ENCODE measurements at places on chromosomes 11 and 22. TPM values are rescaled to one million over a fixed set of nuclear protein-coding genes. Genes with fewer than 3 reads are reported as not detected.

Gene PELI3
- total RNA-seq, result 8.2 TPM

Gene LDHAL6A
- total RNA-seq, result not detected

Gene CAVIN3
- total RNA-seq, result 43.5 TPM

Gene CNIH2
- total RNA-seq, result 1.0 TPM

Gene SERPING1
- total RNA-seq, result 31.4 TPM

Gene PPP1R14B
- 252 TPM for total RNA-seq

Gene MS4A12
- not detected for total RNA-seq

Gene OR52A1
- total RNA-seq, result not detected

Gene TCN2
- 7.4 TPM for total RNA-seq

Gene SH3BP1
- total RNA-seq, result 5.2 TPM

Gene LRRC56
- total RNA-seq, result 2.0 TPM

Gene LRRN4CL
- total RNA-seq, result 31.6 TPM

Data from muscle of leg (tissue), 16 donors.